Fibroblast of the aortic adventitia (primary cell): ENCODE measurements at places on chromosomes 16 and 17.

- peak; percentile 6 for DNase-seq
Measured at GRCh38 chr16:64865069-64865696, 256.7 kb downstream of the CDH11 start.

DNA sequence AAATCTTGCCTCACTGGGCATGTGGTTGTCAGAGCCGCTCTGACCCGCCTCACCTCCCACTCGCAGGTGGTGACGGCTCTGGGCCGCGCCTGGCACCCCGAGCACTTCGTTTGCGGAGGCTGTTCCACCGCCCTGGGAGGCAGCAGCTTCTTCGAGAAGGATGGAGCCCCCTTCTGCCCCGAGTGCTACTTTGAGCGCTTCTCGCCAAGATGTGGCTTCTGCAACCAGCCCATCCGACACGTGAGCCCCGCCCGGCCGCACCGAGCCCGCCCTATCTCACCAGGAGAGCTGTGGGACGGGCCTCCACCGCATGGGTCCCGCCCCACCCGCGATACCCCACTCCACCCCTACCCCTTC, 4.0 kb downstream of the TGFB1I1 start:
- DNase-seq = no peak

GRCh38 chr17:78226759-78227454, 4.5 kb upstream of the TMEM235 start:
- no peak for DNase-seq

- DNase-seq = no peak
Measured at GRCh38 chr17:494601-495265, 142.1 kb upstream of the RPH3AL start.

- no peak for DNase-seq
Measured at GRCh38 chr16:54602666-54603065, 316.1 kb upstream of the IRX3 start.

DNA sequence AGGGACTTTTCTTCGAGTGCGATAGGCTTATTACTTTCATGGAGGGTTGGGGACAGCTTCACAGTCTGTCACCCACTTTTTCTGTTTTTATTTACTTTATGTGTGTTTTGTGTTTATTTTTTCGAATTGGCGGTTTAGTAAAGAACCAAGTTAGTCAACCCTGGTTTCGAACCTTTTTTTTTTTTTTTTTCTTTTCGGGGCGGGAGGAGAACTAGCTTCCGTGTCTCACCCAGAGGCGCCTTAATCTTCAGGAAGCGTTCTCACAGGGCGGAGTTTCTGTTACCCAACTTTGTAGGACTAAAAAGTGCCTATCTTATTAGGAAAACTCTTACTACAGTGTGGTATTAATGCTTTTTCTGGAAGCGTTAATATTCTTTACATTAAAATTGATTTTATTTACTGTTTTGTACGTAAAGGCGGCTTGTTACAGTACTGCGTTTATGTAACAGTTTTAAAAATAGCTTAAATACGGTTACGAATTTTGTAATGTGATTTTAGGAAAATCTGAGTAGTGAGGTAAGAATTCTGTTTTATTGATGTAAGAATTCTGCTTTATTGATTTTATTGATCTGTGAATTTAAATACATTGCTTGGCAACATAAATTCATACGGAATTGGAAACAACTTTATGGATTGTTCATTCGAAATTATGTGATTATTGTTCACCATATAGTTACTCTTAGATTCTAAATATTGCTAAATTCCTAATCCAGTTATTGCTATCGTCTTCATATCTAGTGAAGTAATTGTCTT, 885 bp downstream of the ZNF207 start:
- peak; percentile 82 for DNase-seq

DNA sequence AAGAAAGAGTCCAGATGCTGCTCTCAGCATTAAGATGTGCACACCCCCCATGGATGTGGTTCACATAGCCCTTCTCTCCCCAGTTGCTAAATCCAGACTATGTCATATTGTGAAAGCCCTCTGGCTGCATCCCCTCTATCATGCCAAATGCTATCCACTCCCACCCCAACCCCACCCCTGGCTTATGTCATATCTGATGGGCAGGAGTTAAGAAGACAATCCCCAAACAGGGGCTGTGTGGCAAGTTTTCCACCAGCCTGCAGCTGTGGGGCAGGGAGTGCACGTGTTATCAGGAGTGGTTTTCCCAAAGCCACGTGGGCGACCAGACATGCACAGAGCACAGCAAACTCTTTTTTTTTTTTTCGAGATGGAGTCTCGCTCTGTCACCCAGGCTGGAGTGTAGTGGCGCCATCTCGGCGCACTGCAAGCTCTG, 10.0 kb downstream of the FAM117A start:
- DNase-seq = peak; percentile 84

DNA sequence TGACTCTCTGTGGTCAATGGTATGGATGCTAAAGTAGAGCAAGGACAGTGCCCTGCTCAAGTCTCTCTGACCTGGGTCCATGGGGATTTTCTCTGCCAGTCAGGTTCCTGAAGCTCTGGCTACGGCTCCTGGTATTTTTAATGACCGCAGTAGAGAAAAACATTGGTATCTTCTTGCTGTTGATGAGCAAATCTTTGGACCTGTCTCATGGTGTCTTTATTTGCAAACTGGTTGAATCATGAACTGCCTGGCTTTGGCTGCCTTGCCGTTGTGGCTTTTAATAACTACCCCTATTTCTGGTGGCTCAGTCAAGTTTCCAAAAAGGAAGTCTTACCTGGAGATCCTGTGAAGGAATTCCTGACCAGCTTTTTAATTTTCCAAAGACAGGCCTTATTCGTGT, 8.7 kb downstream of the FAM234A start:
- DNase-seq = no peak

- no peak for DNase-seq
Measured at GRCh38 chr16:75323933-75324332, 72.5 kb upstream of the BCAR1 start.

GRCh38 chr17:41836550-41837196, 641 bp upstream of the NT5C3B start:
- no peak for DNase-seq

DNA sequence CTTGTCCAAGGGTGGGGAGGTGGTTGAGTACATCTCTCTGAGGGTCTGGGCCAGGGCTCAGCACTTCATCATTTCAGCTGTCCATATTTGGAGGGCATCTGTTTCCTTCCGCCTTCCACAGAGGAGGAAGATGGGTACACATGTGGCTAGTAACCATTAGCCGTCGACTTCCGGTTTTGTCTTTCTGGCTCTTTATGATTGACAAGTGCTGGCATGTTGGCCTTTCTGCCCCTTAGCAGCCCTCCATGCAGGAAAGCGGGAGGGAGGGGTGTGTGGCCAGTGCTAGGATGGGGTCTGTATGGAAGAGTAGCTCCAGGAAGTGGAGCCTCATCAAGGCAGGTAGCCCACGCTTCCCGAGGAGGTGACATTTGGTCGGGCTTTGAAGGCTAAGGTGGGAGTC, 69.6 kb downstream of the RAI1 start:
- DNase-seq = no peak

GRCh38 chr17:55580596-55581133, 69.4 kb upstream of the SMIM36 start:
- no peak for DNase-seq

GRCh38 chr17:81427173-81428120, 32.2 kb downstream of the BAHCC1 start:
- no peak for DNase-seq
